Occipital lobe (tissue), 3 donors: ENCODE measurements at places on chromosomes 4 and X. TPM values are rescaled to one million over a fixed set of nuclear protein-coding genes. Genes with fewer than 3 reads are reported as not detected.

DNA sequence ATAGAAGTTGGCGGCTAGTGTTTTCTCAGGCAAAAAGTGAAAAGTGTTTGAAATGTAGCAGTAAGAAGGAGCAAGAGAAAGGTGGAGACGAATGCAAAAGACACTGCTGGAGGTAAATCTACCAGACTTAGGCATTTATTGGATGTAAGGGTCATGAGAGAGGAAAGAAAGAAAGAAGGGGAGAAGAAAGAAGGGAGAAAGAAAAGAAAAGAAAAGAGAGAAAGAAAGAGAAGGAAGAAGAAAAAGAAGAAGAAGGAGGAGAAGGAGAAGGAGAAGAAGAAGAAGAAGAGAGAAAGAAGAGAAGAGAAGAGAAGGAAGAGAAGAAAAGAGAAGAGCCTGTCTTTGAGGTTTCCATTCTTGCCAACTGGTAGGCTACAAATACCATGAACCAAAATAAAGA, 31.2 kb downstream of the OPHN1 start:
- no peak for DNase-seq

GRCh38 chrX:149491812-149492211, 13.3 kb downstream of the IDS start:
- DNase-seq: no peak

DNA sequence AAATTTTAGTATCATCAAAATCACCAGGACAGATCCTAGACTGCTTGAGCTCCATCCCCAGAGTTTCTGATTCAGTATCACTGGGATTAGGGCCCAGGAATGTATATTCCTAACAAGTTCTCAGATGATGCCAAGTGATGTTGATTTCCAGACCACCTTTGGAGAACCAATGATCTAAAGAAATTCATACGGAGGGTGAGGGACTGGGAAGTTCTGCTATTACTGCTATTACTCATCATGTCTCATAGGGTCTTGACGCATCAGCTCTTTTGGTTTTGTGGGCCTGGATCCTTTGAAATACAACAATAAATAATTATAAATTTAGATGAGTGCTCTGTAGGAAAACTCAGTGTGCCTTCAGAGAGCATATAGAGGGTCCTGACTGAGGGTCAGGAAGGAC, 59.8 kb upstream of the LGI2 start:
- DNase-seq: no peak

DNA sequence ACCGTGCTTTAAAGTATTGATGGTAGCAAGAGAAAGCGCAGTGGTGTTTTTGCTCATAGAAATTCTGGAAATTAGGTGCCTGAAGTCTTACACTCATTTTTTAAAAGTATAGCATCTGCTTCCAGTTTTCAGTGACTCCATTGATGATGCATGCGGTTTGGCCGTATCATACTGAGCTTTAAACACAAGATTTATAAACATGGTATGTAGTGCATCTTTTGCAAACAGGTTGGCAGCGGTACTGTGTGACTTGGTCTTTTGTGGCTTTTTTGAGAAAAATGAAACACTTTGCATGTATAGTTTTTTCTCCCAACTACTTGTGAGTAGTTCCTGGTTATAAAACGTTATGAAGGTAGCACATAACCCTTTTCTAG, 2.0 kb downstream of the DDX3X start:
- no peak for DNase-seq

GRCh38 chr4:99161373-99162099, 17.4 kb upstream of the ADH4 start:
- no peak for DNase-seq

DNA sequence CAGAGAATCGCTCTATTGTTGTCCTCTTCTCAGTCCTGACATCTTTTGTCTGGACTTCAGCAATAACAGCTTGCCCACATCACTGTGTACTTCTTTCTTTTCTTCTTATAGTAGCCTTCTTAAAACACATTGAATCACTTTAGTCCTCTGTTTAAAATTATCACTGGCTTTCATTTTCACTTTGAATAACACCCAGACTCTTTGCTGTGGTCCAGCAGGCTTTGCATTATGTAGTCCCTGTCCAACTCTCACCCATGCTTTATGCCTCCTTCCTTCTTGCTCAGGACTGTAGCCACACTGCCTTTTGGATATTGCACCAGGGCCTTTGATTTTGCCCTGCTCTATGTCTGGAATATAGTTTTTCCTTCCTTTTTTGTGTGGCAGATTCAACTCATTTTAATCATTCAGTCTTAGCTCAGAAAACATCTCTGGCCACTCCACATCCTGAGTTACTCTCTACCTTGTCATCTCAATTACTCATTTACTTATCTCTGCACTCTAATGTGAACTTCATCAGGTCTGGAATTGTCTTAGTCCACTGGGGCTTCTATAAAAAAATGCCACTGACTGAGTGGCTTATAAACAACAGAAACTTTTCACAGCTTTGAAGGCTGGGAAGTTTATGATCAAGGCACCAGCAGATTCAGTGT, 168.2 kb downstream of the C4orf33 start:
- DNase-seq: no peak

DNA sequence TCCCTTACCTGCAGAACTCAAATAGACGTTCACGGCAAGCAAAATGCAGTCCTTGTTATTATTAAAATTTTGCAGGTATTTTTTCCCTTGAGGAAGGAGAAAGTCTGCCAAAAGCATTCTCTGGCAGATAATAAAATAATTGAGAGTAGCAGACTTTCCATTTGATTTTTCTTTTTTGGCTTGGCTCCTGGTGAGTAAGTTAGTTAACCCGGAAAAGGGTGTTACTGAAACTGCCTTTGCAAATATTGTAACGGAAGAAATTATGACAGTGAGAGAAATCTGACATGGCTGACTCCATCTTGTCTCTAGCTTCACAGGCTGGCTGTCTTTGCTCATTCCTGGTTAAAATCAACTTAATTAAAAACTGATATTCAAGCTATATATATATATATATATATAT, 100.5 kb downstream of the GPR143 start:
- no peak for DNase-seq

DNA sequence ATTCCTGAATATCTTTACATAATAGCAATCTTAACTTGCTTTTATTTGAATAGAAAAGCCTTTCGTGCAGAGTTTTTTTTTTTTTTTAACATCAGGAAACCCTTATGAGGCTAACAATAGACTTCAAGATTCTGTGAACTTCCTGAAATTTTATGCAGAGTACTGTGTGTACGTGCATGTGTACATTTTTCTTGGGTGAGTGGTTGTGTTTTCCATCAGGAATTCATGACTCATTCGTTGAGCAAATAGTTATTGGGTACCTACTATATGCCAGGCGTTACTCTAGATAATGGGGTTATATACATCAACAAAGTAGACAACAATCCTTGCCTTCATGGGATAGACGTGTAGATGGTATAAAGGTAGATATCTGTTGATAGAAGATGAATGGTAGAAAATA, 59.1 kb downstream of the MRPL1 start:
- DNase-seq: no peak

DNA sequence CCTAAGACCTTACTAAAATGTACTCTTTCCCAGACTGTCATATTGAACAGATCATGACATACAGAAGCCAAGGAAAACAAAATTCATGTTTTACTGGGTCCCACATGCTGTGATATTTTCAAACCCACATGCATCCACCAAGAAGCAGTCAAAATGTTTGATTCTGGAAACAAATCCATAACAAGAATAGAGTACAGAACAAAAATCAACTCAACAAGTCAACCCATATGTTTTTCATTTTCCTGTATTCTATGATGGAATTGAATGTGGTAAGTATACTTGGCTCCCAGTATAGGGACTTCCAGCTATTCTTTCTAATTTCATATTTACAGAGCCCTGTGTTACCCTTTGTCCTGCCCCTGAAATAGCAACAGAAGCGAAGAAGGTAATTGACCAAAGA, 106.8 kb downstream of the COL25A1 start:
- no peak for DNase-seq

DNA sequence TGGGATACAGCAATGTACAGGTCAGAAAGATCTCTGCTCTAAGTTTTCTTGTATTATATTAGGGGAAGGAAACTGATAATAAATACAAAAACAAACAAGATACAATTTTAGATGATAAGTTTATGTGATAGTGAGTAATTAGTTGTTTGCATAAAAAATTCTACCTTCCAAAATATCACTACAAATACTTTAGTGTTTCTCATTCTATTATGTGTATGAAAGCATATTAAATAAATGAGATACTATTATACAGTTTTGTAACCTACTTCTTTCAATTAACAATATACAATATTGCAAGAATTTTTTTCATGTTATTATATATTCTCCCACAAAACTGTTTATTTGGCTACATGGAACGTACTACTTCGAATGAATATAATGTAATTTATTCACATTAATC, 4.2 kb upstream of the FGF2 start:
- no peak for DNase-seq

- no peak for DNase-seq
These were observed 587.2 kb upstream of the KLHL4 start for GRCh38 chrX:86930419-86930818.

DNA sequence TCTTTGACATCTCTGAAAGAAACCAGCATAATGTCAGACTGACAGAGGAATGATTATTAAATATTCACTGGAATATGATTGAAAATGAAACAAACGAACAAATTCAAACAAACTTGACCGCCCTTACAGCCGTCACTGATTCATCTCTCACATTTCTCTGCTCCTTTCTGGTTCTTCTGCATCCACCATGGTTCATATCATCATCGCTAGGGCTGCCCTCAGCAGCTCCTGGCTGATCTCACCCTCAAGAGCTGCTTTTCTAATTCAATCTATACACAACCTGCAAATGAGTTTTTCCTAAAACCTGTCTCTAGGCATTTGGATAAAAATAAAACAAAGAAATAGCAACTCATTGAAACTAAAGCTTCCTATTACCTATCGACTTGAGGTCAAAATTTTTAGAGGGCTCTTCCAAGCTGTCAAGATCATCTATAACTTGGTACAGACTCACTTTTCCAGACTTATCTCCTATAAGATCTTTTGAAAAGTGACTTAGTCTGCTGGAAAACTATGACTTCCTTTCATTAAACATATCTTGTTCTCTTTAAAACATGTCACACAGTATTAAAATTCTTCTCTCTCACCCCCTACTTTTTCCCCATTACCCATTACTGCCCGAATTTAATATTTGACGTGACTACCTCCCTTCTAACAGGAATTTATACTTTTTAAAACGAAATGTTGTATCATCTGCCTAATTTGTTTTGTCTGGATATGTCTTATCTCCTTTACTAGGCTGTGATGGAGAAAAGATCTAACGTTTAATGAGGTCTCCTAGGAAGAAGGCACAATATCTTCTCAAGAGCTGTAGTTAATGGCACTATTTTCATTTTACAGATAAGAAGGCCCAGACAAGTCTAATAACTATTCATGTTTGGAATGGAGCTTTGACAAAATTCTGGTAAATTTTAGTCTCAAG, 71.0 kb upstream of the UNC5C start:
- DNase-seq: no peak

- DNase-seq: peak; percentile 45
These were observed 43.6 kb downstream of the TSC22D3 start for GRCh38 chrX:107731831-107732502.

DNA sequence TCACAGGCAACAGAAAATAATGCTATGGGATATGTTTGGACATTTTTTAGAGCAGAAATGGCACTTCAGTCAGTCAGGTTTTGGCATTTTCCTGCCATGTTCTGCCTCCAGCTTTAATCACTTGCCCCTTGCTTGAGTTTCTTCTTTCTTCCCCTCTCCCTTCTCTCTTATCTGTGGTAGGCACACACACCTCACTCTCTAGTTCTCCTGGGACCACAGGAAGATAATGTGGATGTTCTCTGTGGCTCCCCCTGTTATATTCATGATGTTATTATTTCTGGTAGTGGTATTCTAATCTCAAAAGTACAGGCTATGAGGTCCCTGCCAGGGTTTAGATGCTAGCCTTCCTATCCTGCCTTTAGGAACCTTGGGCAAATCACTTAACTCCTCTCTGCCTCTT, 5.2 kb downstream of the HADH start:
- no peak for DNase-seq

DNA sequence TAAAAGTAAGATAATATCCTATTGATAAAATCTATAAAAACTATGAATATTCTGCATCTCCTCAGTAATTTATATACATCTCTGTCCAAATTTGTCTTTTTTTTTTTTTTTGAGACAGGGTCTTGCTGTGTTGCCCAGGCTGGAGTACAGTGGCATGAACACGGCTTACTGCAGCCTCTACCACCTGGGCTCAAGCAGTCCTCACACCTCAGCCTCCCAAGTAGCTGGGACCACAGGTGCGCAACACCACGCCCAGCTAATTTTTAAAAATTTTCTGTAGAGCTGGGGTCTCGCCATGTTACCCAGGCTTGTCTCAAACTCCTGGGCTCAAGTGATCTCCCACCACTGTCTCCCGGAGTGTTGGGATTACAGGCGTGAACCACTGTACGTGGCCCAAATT, 12.3 kb upstream of the SEC24D start:
- no peak for DNase-seq

DNA sequence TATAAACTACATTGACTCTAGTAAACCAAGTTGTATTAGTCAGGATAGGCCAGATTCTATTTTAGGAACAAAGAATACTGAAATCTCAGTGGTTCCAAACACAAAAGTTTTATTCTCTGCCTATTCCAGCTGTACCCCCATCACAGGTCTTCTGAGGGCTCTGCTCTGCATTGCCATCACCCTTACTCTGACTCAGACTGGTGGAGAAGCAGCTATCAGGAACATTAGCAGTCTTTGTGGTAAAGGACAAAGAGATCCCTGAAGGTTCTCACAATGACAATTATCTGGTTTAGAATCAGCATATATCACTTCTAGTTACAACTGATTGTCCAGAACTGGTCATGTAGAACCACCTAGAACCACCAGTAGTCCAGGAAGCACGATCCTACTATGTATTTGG, 251.1 kb downstream of the GLUD2 start:
- no peak for DNase-seq

- DNase-seq: no peak
These were observed 95.7 kb upstream of the GRIA3 start for GRCh38 chrX:123088331-123088730.

- no peak for DNase-seq
These were observed 30.1 kb upstream of the RBMX start for GRCh38 chrX:136910565-136911035.

DNA sequence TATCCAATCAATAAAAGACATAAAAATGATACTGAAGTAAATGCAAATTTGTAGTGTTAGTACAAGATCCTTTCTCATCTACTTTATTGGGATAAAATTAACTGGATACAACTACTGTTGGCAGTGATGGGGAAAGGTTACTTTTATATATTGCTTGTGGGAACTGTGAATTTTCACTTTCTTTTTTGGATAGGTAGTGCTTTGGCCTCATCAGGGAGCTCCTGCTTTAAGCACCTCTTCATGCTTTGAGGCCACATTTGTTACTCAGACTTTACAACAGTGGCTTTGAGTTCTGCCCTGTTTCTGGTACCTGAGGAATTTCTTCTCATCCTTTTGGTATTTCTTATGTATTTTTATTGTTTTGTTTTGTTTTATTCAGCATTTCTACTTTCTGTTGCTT, 316.8 kb upstream of the ZCCHC13 start:
- DNase-seq: no peak

The MAP7D2 gene
- total RNA-seq: 7.6 TPM

The FBXW7 gene
- total RNA-seq: 285 TPM

The F8A3 gene
- total RNA-seq: 1.6 TPM

The ARHGAP6 gene
- total RNA-seq: 0.78 TPM

The RTL5 gene
- total RNA-seq: 3.4 TPM

The PNMA3 gene
- 11.5 TPM for total RNA-seq

The HSFX2 gene
- total RNA-seq: 2.0 TPM

The HERC5 gene
- total RNA-seq: 2.5 TPM

The DMP1 gene
- total RNA-seq: 0.16 TPM

The TEX13B gene
- total RNA-seq: not detected
